ENCODE measurements at places on chromosomes 4 and X. TPM values are rescaled to one million over a fixed set of nuclear protein-coding genes. Genes with fewer than 3 reads are reported as not detected.

The CXXC4 gene
- polyA plus RNA-seq = 6.9 TPM

- DNase-seq = peak; percentile 54
Measured at GRCh38 chr4:55396308-55397125, 760 bp downstream of the TMEM165 start.

DNA sequence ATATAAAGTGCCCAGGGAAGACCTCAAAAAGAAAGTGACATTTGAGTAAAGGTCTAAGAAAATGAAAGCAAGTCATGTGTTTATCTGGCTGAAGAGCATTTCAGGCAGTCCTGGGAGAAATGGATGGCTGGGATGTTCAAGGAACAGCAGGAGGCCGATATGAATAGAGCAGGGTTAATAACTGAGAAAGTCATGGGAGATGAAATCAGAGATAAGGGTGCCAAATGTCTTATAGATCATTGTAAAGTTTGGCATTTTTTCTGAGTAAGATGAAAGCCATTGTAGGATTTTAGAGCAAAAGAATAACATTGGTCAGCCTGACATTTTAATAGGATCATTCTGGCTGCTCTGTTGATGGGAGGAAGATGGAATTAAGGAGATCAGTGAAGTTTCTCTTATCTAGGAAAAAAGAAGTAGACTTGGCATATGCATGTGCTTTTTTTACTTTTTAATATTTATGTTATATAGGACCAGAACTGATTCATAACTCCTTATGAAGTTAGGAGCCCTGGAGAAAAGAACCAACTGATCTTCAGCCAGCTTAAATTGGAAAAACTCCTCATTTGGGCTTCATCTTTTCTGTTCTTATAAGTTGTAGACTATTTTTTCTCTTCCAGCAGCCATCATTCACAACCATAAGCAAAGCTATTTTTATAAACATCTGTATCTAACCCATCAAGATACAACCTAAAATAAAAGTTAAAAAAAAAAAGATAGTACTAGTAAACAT, 18.6 kb downstream of the AIMP1 start:
- DNase-seq = no peak

GRCh38 chr4:152949930-152950329, 13.8 kb downstream of the FHDC1 start:
- DNase-seq = no peak

DNA sequence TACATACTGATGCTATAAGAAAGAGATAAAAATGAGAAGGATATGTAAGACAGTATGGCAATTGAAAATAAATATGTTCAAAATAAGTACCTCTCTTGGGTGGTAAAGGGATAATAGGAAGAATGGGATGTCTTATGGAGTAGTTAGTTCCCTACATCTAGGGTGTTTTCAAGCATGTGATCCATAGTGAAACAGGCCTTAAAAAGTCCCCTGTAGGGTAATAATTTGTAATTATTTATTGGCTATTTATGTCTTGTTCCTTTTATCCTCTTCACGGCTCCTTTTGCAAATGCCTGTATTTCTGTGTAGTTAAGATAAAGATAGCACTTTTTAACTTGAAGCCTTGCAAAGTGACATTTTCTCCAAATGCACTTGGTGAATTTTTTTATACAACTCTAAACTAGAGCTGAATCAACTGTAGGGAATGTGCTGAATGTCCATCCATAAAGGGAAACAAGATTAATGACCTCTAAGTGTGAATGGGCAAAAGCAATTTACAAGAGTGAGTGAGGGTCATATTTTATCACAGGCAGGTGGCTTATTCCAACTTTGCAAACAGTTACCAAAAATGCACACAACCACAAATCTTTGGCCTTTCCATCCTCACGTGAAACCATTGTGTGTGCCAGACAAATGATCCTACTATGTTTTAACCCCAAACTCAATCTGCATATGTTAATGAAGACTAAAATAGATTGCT, 299.0 kb downstream of the KCNIP4 start:
- DNase-seq = no peak

The SULT1B1 gene
- polyA plus RNA-seq = 0.89 TPM

DNA sequence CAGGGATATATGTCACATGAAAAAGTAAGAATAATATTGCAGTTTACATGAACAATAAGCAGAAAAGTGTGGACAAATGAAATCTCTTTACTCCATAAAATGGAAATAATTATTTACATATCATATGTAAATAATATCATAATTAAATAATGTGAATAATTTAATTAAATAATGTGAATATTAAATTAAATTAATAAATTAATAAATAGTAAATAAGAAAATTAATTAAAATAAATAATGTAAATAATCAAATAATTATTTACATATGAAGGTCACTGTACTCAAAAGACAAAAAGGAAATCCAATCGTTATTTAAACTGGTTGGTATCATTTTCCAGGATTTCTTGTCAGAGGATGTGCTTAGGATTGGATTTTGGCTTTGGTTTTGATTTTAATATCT, 201.1 kb upstream of the ETNPPL start:
- no peak for DNase-seq

All from renal pelvis (tissue), 12 donors.